Stimulated activated CD4-positive, alpha-beta T cell treated with anti-CD3 and anti-CD28 coated beads, TNF-alpha, amount 100 ng/mL, for 1 hour (primary cell): ENCODE measurements at places on chromosomes 3 and 15.

- DNase-seq: no peak
Observed at GRCh38 chr3:4063916-4064574, 239.1 kb upstream of the SETMAR start.

GRCh38 chr15:25186906-25187645 lies 232.3 kb downstream of the SNRPN start:
- DNase-seq: no peak

DNA sequence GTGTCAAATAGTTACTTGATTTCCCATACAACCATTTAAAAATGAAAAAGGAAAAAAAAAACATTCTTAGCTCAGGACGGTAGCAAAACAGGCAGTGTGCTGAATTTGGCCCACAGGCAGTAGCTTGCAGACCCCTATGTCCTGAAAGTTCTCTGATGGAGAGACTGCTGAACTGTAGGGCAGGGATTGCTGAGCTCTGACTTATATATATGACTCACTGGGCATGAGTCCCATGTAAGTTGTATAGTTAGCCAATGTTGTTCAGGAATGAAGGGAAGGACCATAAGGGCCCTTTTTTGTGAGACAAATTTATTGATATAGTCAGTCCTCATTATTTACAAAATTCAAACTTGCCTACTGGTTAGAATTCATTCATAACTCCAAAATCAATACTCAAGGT lies 36.9 kb upstream of the FRMD4B start:
- DNase-seq: no peak

DNA sequence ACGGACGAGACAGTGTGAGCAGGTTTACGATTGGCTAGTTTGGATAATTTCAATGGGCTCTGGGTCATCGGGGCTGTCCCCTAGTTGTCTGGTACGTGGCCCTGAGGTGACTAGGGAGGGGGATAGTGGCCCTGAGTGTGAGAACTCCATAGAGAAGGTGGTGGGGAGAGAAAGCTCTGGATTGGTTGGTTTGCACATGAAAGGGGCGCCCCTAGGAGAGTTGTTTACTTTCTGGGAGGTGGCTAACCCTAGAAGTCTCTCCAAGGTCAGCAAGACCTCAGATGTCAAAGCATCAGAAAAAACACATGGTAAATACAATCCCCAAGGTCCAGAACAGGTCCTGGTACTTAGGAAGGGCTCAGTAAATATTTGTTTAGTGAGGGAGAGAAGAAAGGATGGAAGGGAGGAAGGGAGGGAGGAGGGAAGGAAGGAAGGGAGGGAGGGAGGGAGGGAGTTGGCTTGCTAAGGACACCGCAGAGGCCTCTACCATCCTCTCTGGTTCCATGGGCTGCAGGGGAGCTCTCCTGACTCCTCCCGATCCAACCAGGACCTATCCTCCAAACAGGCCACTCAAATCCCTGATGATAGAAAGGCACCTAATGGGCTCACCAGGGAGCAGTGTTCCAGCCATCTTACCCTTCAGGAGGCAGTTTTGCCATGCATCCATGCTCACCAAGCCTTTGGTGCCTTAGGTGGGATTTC lies 3.0 kb upstream of the TRH start:
- DNase-seq: no peak

DNA sequence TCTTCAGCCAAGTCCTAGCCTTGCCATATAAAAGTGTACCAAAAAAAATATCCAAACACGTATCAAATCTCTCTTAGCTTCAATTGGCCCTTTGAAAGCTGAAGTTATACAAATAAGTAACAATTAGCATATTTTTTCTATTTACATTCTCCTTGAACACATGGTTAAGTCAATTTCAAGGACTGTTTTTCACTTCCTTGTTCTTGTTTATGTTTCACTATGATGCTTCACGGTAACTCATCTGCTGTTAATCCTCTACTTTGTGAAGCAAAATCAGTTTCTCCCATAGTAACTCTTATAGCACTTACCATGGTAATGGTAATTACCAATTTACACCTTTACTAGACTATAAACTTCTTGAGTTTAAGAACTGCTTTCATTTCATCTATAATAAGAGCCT lies 10.6 kb upstream of the SPRED1 start:
- DNase-seq: no peak

DNA sequence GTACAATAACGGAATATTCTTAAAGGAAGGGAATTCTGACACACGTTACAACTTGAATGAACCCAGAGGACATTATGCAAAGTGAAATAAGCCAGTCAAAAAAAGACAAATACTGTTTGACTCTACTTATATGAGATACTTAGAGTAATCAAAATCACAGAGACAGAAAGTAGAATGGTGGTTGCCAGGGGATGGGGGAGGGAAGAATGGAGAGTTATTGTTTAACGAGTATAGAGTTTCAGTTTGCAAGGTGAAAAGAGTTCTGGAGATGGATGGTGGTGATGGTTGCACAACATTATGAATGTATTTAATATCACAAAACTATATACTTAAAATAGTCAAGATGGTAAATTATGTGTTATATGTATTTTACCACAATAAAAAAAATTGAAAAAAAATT lies 112.9 kb upstream of the ARHGEF3 start:
- no peak for DNase-seq

GRCh38 chr15:83207009-83207659 lies 489 bp downstream of the HDGFL3 start:
- no peak for DNase-seq

DNA sequence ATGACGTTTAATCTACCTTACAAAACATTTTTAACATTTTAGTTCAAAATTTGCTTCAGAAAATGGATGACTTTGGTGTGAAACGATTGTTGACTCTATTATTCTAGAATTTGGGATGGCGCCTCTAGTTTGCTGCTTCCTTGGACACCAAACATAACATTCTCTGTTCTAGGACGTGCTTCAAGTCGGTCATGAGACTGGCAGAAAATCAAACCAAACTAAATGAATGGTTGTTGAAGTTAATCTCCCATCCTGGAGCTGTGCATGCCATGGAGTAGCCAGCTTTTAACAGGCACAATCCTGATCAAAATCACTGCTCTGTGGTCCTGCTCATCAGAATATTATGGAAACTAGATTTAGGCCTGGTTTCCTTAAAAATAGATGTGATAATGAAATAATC lies 9.6 kb upstream of the LRRFIP2 start:
- no peak for DNase-seq

- DNase-seq: no peak
Observed at GRCh38 chr3:143856252-143856970, 8.1 kb upstream of the SLC9A9 start.

DNA sequence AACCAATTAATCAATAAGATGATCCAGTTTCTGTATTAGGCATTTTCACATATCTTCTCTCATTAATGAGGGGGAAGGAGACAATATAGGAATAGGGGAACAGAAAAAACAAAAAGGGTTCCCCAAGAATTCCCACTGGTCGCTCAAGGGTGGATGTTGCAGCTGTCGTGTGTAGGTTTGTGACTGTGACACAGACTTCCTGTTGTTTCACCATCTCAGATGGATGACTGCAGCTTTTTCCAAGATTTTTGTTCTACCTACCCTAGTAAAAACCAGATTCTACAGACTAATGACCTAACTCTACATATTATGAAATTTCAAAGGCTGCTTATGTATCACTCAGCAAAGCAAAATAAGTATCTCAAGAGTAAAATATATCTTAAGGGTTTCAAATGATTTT lies 73.7 kb upstream of the MB21D2 start:
- DNase-seq: no peak

DNA sequence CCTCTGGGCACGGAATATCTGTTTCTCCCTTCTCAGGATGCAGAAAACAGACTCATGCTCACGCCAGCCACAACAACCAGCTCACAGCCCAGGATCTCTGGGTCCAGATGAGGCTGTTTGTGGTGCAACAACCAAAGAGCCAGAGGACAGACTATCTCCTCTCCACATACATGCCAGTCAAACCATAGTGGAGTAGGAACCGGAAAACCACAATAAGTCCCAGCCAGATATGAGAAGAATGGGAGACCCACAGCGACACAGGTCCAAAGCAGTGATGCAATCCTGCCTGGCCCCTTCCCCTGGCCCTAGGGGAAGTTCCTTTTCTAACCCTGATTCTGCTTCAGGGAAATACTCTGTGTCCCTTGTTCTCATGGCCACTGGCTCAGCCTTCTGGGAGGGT lies 27.6 kb downstream of the MEX3B start:
- no peak for DNase-seq

GRCh38 chr3:2212206-2212605 lies 113.5 kb downstream of the CNTN4 start:
- no peak for DNase-seq

DNA sequence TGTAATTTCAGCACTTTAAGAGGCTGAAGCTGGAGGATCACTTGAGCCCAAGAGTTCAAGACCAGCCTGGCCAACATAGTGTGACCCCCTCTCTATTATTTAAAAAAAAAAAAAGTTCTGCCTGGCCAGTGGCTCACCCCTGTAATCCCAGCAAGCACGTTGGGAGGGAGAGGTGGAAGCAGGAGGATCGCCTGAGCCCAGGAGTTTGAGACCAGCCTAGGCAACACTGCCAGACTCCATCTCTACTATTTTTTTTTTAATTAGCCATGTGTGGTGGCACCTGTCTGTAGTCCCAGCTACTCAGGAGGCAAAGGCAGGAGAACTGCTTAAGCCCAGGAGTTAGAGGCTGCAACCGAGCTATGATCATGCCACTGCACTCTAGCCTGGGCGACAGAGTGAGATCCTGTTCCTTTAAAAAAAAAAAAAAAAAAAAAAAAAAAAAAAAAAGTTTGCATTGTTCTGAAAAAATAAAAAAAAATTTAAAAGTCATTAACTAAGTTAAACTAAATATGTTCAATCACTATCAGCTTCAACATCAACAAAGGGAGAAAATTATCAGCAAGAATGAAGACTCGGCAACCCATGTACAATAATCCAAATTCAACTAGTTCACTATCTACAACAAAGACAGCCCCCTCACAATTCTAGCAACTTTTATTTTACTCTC lies 1.9 kb downstream of the RAF1 start:
- no peak for DNase-seq

GRCh38 chr3:155232605-155233004 lies 60.9 kb downstream of the STRIT1 start:
- DNase-seq: no peak

- no peak for DNase-seq
Observed at GRCh38 chr3:54862526-54862925, 65.3 kb downstream of the LRTM1 start.

DNA sequence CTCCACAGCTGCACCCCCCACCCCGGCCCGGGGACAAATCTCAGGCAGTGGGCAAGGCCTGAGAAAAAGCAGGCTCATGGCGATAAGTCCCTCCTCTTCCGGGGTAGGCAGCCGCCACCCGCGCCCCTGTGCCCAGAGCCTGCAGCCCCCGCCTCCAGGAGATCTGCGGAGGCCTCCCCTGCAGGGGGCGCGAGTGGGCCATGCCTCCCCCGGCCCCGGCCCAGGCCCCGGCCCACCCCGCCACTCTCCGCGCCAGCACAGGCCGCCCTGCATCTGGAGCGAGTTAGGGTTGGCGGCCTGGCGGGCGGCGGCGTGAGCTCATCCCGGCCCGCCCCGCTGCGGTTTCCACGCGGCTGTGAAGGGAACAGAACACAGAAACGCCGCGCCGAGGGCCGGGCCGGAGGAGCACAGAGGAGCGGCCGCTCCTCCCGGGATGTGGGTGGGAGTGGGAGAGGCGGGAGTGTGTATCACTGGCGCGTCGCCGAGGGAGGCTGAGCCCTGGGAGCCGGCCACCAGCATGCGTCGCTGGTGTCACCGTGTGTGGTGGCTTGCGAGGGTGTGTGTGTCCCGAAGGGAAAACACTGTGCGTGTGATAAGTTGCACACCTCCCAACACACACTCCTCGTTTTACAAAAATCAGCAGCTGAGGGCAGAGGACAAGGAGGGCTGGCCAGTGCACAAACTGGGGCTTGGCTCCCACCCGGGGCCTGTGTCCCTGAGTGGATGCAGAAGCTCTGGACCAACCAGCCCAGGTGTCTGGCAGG lies 17.2 kb downstream of the MYL3 start:
- peak; percentile 36 for DNase-seq

DNA sequence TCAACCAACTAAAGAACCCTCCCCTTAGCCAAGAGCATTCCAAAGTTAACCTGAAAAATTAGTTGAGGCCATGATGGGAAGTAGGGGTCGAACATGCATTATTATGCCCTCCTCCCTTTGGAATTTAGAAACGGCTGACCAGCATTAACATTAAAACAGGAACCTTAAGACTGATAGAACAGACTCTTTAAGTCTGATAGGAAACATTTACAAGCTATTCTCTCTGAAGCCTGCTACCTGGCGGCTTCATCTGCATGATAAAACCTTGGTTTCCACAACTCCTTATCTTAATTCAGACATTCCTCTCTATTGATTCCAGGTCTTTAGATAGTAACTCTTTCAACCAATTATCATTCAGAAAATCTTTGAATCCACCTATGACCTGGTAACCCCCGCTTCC lies 331.0 kb downstream of the CGGBP1 start:
- DNase-seq: no peak

DNA sequence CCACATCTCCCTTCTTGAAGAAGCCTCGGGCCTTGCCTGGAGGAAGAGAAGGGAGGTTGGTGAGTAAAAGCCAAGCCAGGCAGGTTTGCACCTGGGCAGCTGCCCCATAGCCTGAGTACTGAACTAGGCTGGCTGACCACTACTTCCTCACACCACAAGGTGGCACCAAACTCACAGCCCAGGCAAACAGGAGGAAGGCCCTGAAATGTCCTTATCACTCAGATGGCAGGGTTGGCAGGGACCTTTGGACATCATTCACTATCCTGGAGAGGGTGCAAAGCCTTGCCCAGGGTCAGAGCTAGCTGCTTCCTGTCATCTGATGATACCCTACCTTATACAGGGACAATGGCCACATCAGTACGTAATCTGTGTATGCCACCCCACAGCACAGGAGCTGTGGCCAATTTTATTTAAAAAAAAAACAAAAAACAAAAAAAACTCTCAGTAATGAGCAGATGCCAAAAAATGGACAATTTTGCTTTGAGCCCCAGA lies 2.2 kb upstream of the GRAMD2A start:
- peak; percentile 35 for DNase-seq

DNA sequence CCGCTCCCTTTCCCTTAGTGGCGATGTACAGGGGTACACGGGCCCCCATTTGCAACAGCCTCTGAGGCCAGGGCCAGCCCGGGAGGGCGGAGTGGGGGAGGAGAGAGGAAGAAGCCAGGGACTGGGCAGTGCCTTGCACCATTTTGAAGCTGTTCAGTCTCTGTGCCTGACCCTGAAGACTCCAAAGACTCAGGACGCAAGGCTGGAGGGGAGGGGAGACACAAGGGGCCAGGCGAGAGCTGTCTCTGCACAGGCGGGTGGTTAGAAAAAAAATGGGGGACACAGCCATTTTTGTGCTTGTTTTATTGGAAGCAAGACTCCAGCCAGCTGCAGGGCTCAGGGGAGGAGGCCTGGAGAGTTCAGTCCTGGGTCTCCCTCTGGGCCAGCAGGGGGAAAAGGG lies 1.6 kb downstream of the RPP25 start:
- DNase-seq: no peak

DNA sequence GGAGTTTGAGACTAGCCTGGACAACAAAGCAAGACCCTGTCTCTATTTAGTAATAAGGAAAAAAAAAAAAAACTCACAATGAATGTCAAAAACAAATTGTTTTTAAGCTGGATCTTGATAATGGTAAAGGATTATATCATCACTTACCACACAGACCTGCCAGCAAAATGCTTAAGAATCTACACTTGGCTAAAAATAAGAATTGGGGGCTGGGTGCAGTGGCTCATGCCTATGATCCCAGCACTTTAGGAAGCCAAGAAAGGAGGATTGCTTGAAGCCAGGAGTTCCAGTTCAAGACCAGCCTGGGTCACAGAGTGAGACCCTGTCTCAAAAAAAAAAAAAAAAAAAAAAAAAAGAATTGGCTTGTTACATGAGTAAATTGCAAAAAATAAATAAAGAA lies 31.0 kb downstream of the ACAP2 start:
- no peak for DNase-seq

GRCh38 chr3:52848617-52849016 lies 13.8 kb upstream of the MUSTN1 start:
- DNase-seq: no peak
